ENCODE measurements at places on chromosomes 5 and 9. TPM values are rescaled to one million over a fixed set of nuclear protein-coding genes. Genes with fewer than 3 reads are reported as not detected.

The ZCCHC9 gene
- total RNA-seq, result 14.8 TPM

The WWC1 gene
- total RNA-seq, result 1.5 TPM

The FST gene
- 0.98 TPM for total RNA-seq

The FAM169A gene
- 9.5 TPM for total RNA-seq
